ENCODE measurements at places on chromosomes 5 and 9.

DNA sequence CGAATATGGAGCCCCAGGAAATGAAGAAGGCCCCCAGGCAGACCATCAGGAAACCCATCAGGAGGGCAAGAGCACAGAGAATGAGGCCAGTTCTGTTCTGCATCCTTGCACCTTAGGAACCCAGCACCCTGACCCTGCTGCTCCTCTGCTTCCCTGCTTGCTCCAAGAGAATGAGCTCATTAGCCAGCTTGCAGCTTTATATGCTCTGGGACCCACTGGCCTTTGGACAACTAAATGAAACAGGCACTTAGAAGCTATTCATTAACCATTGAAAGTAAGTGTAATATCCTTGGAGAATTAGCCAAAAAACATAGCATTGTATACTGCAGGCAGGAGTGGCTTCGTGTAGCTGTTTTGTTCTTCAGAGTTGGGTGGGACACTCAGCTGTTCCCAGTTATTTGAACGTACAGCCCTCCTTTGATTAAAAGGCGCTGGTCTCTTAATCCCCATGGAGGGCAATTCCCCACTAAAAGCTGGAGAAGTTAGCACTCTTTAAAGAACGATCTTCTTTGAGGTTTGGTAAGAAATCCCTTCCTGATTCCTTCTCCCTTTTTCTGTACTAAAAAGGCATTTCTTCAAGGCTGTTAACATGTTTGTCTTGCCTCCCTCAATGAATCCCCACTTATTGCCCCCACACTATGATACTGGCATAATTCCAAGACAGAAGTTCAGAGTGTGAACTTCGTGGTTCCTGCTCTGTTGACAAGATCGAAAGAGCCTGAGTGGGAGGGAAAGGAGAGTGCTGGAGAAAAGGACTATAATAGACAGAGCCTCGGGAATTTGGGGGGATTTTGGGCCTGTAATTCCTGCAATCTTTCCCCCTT is at the start of gene TMEM252:
TSS of gene TMEM252 (minus strand) at position 172 of the 824 bp plus-strand sequence. CDS start at position 103, 69 bp downstream.
- DNase-seq = no peak

DNA sequence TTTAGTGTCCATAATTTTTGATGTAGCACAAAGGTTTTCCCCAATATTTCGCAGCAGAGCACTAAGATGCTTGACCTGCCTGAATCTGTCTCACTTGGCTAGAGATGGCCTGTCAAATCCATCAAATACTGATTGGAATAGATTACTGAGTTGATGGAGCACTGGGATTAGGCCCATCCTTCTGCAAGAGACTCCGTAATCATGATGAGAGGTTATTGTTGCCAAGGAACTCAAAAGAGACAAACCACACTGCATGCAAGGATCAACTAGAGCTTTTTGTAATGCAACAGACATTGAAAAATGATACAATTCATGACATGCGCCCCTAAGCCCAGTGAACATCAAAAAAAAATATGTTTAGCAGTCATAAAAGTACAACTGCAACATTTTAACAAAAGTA is 585.3 kb upstream of the GRAMD2B start:
- DNase-seq = no peak

DNA sequence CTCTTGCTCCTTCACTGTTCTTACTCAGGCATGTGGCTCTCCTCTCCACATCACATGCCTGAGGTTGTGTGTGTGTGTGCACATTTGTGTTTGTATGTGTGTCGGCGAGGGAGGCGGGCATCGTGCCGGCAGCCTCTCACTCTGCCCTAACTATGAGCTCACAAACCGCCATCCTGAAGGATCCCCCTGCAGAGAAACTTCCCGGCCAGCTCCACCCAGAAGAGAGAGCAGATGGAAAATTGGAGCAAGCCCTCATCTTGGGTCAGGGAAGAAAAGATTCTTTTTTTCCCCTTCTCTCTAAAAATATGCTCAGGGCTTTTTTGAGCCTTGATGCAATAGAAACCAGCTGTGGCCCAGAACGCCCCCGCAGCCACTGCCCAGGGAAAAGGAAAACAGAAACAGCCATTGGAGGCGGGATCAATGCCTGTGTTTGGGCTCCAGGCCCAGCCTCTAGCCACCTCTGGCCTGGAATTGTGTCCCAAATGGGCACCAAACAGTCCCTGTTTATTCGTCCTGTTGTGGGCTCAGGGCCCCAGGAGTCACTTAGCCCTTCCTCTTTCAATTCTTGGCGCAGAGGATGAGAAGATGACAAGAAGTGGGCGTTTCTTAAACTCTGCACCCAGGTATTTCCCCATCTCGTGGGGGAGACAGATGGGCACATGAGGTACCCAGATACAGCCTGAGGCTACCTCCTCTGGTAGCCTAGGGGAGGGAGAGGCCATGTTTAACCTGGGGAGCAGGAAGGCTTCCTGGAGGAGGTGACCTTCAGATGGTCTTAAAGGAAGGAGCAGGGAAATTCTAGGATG is 151.5 kb downstream of the RGS3 start:
- peak; percentile 68 for DNase-seq

DNA sequence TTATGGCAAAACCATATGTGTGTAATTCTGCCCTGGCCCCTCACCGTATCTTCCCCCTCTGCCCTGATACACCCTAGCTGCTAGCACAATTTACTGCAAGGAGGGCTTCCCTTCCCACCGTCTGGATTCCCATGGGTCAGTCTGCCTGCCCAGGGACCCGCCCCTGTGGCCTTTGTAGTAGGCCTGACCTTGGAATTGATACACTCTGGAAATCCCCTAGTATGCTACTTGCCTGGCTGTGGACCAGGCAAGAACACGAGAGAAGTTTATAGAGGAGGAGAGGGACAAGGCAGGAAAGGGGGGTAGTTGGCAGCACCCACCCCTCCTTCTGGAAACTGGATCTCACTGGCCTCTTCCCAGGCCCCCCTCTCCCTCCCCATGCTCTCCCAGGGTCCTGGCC is 115.8 kb upstream of the CCL21 start:
- DNase-seq = no peak

GRCh38 chr5:113574417-113574816 is 60.9 kb downstream of the YTHDC2 start:
- no peak for DNase-seq

GRCh38 chr9:89886281-89886700 is 281.5 kb downstream of the GADD45G start:
- DNase-seq = peak; percentile 26

GRCh38 chr5:133116601-133117000 is 64.8 kb downstream of the HSPA4 start:
- no peak for DNase-seq

- no peak for DNase-seq
Measured at GRCh38 chr9:107263289-107263688, 19.8 kb upstream of the RAD23B start.

GRCh38 chr5:18761801-18762200 is 1127.5 kb downstream of the TAF11L14 start:
- no peak for DNase-seq

DNA sequence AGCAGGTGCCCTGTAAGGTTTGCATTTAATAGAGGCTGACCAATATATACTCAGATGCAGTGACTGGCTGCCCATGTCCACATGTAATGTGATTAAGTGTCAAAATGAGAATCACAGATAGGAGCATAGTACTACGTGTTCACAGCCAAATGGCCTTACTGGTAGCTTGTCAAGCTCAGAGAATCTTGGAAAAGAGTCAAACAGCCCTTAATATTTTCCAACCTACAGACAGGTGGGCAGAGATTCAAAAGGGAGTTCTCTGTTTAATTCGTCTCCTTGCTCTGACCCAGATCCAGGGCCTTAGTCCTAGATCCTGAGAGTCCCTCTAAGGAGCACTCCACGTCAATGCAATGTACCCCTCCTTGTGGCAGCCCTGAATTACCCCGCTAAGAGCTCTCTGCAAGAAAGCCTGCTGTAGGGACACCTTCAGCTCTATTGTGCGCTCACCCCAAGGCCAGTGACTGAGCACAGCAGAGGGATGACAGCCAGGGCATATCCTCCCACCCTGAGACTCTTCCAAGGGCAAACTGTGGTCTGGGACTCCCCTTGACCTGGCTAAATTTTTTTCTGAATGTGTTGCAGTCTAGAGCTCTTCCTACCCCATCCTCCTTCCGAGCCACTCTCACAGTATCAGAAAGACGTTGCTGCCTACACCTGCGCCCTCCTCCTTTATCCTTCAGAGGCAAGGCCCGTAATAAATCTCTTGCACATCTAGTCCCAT is 159.2 kb downstream of the SNCAIP start:
- DNase-seq = no peak

DNA sequence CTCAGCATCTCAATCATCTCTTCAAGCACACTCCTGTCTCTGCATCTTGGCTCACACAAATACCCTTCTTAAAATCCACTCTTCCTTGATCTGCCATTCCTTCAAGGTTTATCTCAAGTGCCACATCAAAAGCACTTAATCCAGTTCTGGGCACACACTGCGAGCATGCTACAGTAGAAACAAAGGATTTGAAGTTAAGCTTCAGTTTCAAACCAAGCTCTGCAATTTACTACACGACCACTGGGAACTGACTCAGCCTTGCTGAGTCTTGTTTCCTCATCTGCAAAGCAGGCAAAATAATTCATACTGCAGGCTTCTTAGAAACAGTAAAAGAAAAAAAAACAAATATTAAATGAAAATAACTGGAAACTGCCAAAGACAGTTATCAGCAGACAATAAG is 50.5 kb upstream of the CTNNAL1 start:
- no peak for DNase-seq

GRCh38 chr5:82603033-82603987 is 325.2 kb upstream of the RPS23 start:
- DNase-seq = no peak

GRCh38 chr9:119365291-119366027 is 3.8 kb downstream of the BRINP1 start:
- DNase-seq = no peak

DNA sequence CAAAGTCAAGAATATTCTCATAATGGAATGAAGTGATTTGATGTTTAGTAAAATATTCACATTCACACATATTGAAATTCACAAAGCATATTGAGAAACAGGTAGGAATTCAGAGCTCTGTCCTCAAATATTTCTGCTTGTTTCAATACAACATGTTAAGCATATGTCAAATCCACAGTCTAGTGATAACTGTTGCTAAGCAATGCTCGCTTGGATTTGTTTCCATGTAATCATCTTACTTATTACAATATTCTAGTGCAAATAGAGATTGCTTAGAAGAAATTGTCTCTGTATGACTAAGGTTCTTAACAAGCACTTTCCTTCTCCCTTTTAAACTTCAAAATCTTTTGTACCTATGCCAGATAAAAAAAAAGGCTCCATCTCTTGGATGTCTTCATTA is 995.7 kb downstream of the CDH18 start:
- DNase-seq = no peak

DNA sequence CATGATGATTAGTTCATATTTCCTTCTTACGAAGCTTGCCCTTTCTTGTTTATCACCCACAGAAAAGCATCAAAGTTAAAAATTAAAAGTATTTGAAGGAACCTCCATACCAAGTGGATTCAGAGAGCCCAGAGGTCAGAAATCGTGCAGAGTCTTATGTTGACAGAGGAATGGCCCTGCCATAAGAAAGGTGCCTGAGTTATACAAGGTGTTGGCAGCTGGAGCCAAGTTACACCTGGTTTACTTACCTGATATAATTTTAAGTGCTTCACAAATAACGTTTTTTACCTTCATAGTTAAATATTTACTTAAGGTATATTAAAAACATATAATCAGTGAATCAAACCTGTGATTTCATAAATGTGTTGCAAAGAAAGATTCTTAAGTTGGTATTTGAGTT is 42.3 kb upstream of the DHFR start:
- no peak for DNase-seq

DNA sequence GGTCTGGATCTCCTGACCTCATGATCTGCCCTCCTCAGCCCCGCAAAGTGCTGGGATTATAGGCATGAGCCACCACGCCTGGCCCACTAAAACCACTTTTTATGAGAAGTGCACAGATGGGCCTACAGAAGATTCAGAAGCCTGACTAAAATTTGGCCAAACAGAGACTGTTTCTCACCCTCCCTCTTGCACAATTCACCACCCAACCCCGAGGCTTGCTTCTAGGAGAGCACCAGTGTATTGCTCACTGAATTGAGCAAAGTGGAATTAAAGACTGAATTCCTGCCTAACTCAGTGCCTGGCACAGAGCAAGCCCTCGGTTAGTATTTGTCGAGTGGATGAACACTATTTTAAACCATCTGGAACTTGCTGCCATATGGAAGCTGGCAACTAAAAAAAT is 3.4 kb upstream of the DCTN4 start:
- DNase-seq = no peak

DNA sequence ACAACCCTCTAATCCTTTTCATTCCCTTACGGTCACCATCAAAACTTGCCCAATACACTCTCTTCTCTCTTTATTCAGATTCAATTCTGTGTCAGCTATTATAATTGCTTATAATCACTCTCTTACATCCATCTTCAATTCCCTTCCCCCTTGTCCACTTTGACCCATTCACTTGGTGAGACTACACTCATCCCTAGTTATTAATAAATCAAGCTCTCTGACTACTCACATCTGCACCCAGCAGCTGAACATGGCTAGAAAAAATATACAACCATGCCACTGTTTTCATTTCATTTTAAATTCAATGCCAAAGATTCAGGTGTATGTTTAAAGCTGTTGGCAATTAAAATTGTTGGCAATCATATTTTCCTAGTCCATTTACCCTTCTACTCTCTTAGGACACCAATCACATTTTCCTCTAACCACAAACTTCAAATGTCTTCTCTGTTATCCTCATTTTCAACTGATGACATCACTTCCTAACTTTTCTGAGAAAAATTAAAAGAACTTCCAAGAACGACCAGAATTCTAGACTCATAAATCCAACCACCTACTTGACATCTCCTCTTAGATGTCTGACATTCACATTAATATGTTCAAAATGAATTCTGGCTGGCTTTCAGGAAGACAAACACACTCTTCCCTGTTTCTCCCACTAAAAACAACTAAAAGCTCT is 5.5 kb downstream of the C5orf15 start:
- no peak for DNase-seq

- no peak for DNase-seq
Measured at GRCh38 chr9:101480386-101480785, 44.8 kb upstream of the ALDOB start.

DNA sequence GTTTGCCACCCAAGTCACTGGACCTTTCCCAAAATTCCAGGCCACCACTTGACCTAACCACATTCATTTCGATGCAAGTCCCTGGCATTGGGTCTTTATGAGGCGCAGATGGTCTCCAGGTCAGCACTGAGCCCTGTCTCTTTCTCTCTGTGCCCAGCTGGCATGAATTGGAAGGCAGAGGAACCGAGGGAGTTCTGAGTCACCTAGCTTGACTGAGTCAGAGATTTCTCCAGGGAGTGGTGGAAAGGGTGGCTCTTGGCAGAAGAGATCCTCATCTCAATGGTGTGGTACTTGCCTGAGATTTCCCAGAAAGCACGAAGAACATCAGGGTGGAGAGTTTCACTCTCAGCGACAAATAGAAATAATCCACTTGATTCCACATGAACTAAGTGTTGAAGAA is 43.8 kb downstream of the WDR36 start:
- DNase-seq = no peak

- no peak for DNase-seq
Measured at GRCh38 chr9:120860083-120860482, 16.9 kb downstream of the PHF19 start.

GRCh38 chr9:124723352-124723751 is 47.8 kb downstream of the NR6A1 start:
- no peak for DNase-seq
